ENCODE measurements at places on chromosomes 7 and 10. TPM values are rescaled to one million over a fixed set of nuclear protein-coding genes. Genes with fewer than 3 reads are reported as not detected.

DNA sequence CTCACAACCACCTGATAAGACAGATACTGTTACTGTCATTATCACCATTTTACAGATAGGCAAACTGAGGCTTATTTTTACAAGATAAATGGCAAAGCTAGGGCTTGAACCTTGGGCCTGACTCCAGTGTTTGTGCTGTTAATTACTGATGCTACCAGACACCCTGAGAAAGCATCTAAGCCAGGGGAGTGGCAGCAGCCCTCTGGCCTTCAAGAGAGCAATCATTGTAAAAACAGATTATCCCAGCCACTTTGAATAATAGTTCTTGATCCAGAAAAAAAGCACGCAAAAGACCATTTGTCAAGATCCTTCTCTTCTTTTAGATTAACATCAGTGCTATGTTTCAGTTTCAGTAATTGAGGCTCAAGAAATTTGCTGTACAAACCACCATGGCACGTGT, 109.5 kb downstream of the PLCE1 start:
- no peak for DNase-seq

DNA sequence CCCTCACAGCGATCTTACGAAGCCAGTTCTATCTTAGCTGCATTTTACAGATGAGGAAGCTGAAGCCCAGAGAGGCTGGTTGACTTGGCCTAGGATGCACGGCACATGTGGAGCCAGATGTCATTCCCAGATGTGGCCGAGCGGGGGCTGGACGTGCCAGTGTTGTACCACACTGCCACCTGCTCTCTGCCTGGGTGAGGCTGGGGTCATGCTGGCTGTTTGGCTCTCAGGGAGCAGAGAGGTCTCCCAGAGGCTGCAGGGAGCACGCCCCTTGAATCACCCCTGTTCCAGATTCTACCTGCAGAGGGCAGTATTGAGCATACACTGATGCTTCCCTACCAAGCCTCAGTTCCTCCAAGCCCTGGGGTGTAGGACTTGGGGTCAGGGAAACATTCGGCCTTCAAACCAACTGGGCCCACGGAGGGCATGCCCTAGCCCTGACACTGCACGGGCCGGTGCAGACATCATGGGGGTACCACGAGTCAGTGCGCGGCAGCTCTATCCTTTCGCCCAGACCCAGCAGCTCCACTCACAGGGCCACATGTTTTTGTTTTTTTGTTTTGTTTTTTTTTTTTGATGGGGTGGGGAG, 3.8 kb upstream of the GTF2IRD1 start:
- DNase-seq, result peak; percentile 43

Gene NEBL
- total RNA-seq, result 3.2 TPM

- no peak for DNase-seq
Measured at GRCh38 chr7:22591271-22591670, 91.3 kb upstream of the STEAP1B start.

Gene AKR1C8
- total RNA-seq, result 0.09 TPM

Gene HOXA13
- 0.40 TPM for total RNA-seq

DNA sequence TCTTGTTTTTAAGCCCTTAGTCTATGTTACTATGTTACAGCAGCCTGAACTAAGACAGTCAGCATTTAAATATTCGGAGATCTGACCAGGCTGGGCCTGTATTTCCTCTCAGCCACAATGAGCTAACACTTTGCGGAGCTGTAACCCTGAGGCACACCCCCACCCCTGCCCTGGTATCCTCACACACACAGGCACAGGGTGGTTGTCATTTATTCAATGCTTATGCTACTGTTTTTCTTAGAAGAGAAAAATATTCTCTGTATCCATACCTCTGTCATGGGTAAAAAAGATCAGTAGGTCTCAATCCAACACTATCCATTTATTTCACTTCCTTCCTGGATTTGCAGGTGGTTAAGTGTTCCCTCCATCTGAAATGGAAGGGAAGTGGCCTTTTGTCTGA, 80.3 kb upstream of the TRIL start:
- peak; percentile 29 for DNase-seq

- DNase-seq, result no peak
Measured at GRCh38 chr10:21733710-21734109, 199.7 kb downstream of the MLLT10 start.

GRCh38 chr7:115435178-115435577, 513.3 kb downstream of the MDFIC start:
- no peak for DNase-seq

DNA sequence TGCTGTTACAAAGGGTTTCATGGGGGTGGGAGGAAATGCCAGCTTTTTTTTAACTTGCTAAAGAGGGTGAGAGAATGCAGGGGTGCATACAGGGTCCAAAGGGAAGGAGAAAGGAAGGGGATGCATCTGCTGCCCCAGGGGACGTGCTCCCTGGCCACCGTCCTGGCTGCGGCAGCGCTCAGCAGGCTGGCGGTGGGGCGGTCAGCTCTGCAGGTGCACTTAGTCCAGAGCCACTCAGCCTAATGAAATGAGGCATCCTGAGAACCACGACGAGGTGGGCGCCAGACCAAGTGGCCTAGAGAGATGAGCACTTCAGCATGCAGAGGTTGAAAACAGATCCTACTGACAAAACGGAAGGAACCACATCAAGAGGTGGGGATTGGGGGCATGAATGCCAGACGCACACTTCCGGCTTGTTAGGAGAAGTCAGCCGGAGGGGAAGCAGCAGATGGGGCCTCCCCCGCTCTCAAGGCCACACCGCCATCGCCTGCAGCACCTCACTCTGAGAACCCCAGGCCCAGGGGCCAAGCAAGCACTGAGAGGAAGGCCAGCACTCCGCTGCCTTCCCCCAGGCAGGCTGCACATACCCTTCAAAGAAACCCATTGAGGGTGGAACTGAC, 94.5 kb downstream of the MAD1L1 start:
- peak; percentile 55 for DNase-seq

Gene MLXIPL
- total RNA-seq, result 0.13 TPM

Gene RAB11FIP2
- 28.6 TPM for total RNA-seq

DNA sequence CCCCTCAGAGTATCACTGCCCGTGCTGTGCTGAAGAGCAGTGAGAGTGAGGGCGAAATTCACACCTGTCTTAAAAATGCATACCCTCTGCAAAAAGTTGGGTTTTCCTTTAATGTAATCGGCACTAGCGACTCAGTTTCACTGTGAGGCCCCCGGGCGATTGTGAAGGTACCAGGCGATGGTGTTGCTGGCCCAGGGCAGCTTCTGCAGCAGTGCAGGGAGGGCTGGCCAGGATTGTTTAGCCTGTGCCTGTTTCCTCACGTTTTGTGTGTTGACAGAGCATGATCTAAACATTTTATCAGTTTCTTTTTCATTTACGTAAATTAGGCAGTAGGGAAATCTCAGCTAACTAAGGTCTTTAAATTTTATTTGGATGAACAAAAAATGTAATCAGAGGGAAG, 13.3 kb downstream of the ZNF862 start:
- no peak for DNase-seq

DNA sequence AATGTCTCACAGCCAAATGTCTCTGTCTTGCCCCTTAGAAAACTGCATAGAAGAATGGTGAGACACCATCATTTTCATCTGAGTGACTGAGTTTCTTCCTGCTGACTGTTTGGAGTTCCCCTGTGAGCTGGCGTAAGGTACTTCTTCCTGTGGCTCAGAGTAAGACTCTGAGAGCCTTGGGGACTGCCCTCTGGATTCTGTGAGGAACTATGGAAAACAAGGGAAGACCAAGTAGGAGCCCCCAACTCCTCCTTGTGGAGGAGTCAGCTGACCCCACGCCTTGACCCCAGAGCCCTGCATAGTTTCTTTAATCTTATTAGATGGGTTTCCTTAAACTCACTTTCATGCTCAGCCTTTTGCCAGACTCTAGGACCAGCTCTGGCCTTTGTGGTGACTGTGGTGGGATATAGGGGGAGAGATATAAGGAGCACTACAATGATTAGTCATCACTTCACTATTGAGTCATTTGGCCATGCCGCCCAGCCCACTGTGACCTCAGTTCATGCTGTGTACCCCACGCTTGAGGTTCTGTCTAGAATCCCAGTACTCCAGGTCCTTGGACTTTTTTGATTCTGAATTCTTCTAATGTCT, 51.8 kb upstream of the FAM133B start:
- no peak for DNase-seq

Gene CFAP70
- total RNA-seq, result 1.3 TPM

GRCh38 chr10:68172324-68172723, 59.6 kb downstream of the ATOH7 start:
- no peak for DNase-seq

GRCh38 chr10:114022766-114023597, 20.7 kb upstream of the ADRB1 start:
- DNase-seq, result peak; percentile 78

Gene STARD3NL
- total RNA-seq, result 31.9 TPM

DNA sequence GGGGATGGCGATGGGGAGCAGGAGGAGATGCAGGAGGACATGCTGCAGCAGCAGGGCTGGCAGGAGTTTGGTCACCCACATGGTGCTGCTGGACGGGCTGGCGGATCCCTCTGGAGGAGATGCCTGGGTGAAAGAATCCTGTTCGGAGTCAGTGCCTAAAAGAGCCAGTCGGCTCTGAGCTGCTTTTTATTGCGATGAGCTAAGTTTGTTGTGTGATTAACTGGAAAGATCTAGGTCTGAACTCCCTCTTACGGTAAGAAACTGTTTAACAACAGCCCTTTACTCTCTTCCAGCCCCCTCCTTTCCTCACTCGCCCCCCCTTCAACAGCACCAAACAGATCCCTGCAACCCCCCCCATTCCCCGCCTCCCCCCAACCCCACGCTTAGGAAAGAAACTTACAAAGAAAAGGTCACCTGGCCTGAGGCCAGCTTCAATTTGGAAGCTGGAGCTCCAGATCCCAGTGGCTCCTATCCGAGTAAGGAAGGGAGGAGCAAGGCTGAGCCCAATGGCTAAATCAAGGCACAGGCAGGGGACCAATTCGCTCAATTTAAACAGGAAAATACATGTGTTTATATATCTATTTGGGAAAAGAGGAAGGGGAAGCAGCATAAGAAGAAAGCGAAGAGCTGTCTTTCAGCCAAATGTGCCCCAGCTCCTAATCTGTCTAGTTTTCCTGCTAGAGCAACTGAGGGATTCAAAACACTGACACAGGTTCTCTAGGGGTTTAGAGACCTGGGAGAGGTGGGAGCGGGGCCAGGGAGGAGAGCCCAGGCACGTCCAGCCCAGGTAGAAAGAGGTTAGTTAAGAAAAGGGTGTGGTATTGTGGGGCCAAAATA, at the start of gene HGF:
Gene HGF (minus strand): TSS at position 157 of the 837 bp plus-strand sequence. CDS start 76 bp downstream, at position 81.
- peak; percentile 92 for DNase-seq

- DNase-seq, result no peak
Measured at GRCh38 chr7:91356915-91357314, 92.7 kb downstream of the FZD1 start.

GRCh38 chr10:17742918-17743317, 9.1 kb upstream of the TMEM236 start:
- DNase-seq, result peak; percentile 56

DNA sequence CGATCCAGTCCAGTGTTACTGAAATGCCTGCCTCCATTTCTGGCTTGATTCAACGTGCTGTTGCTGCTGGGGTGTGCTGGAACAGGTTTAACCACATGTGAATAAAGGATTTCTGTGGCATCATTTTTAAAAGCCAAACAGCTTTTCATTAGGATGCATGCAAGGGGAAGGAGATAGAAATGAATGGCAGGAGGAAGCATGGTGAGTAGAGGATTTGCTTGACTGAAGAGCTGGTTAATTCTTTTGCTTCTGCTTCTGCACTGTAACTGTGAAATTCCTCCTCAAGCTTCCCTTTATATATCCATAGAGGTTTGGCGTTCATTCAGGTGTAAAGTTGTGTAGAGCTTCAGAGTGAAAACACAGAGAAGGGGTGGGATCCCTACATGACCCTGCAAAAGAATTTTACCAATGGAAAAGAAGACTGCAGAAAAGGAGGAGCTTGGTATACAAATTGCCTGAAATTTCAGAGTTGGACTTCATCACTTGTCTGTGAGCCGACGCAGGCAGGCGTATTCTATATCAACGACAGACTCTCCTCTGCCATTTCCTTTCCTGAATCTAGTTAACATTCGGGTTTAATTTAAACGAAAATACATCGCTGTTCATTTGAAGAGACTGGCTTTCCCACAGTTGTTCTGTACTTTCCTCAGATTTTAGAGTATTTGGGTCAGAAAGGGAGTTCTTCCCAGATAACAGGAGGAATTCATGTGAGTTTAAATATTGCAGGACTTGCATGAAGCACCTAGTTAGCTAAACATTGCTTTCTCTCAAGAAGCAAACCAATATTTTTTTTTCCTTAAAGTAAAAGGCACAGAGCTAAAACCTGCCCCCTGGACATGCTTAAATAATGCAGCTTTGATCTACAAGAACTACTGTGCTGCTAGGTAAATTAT, at the start of gene SOSTDC1:
Gene SOSTDC1 (minus strand): TSS at position 270 of the 893 bp plus-strand sequence. CDS start 70 bp downstream, at position 200.
- DNase-seq, result peak; percentile 95

Gene SFTPA1
- total RNA-seq, result not detected

- DNase-seq, result peak; percentile 38
Measured at GRCh38 chr10:29611781-29612381, 22.9 kb downstream of the SVIL start.

Gene MYO1G
- 0.58 TPM for total RNA-seq

DNA sequence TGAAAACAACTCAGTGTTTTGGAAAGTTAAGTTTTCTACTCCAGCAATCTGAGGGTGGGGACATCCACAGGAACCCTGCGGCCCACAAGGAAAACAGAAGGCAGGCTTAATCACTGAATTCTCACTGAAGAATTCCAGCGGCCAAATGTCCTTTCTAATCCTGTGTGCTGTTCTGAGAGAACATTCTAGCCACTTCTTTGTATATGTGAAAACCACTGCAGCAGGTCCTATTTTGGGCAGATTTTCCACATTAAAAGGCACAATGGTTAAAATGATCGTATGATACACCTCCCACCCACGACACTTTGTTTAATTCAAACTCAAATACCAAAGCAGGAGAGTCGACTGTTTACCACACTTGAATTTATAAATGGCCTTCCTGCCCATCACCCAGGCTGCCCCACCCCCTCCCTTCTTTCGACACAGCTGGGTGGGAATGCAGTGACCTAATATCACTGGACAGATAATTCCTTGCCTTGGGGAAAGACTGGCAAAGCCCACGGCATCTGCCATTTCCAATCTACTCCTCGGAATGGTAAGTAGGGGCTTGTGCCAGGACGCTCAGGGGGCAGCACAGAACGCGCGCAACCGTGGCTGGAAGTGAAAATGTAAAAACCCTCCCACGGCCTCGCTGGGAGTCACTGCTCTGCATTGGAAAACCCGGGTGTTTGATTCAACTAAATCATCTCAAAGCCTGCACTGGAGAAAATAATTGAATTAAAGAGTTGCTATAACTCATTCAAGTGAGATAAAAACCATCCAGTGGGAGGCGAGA, 67.0 kb downstream of the CTBP2 start:
- peak; percentile 55 for DNase-seq

- no peak for DNase-seq
Measured at GRCh38 chr10:114271075-114271778, 32.2 kb downstream of the VWA2 start.

Data from muscle of leg (tissue), 16 donors.